ENCODE measurements at places on chromosomes 12 and 14.

DNA sequence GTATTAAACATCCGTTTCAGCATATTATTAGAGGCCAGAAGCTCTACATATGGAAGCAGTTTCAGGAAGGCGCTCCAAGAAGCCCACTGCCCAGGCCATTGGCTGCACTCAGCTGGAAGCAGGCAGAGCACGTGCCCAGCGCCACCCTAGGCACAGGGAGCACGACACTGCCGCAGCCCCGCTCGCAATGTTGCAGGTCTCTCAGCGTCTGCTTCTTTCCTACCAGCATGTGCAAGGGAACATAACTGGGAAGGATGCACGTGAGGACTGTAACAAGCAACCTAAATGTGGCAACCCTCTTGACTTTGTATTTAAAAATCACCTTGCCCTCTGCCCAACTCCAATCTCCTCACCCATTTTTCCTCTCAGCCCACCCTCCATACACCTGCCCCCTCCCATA, 3.5 kb downstream of the TMEM132D start:
- no peak for DNase-seq

- peak; percentile 19 for DNase-seq
Observed at GRCh38 chr14:63922696-63923421, 70.1 kb downstream of the SYNE2 start.

DNA sequence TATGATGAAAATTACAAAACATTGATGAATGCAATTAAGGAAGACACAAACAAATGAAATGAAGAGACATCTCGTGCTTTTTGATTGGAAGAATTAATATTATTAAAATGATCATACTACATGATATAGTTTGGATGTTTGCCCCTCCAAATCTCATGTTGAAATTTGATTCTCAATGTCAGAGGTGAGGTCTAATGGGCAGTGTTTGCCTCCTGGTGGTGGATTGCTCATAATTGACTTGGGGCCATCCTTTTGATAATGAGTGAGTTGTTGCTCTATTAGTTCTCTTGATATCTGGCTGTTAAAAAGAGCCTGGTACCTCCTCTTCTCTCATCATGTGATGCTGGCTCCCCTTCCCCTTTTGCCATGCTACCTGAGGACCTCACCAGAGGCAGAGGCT, 56.7 kb downstream of the CD163L1 start:
- no peak for DNase-seq

DNA sequence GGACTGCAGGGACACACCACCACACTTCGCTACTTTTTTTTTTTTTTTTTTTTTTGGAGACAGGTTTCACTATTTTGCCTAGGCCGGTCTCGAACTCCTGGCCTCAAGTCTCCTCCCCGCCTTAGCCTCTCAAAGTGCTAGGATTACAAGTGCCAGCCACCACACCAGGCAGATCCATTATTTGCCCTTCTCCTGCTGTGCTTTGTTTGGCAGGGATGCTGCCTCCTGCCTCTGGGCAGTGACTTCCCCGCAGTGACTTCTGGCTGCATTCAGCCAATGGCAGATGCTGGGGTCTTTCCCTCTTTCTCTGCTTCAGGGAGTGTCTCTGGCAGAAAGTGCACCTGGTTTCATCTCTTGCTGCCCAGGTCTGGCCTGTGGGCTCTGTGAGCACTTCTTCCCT, 6.7 kb upstream of the MORN3 start:
- DNase-seq: no peak

GRCh38 chr12:62758216-62758615, 176.7 kb downstream of the PPM1H start:
- peak; percentile 24 for DNase-seq

GRCh38 chr12:10717410-10717809, 5.7 kb downstream of the YBX3 start:
- DNase-seq: no peak

GRCh38 chr14:71752111-71752738, 180.0 kb upstream of the RGS6 start:
- DNase-seq: no peak

DNA sequence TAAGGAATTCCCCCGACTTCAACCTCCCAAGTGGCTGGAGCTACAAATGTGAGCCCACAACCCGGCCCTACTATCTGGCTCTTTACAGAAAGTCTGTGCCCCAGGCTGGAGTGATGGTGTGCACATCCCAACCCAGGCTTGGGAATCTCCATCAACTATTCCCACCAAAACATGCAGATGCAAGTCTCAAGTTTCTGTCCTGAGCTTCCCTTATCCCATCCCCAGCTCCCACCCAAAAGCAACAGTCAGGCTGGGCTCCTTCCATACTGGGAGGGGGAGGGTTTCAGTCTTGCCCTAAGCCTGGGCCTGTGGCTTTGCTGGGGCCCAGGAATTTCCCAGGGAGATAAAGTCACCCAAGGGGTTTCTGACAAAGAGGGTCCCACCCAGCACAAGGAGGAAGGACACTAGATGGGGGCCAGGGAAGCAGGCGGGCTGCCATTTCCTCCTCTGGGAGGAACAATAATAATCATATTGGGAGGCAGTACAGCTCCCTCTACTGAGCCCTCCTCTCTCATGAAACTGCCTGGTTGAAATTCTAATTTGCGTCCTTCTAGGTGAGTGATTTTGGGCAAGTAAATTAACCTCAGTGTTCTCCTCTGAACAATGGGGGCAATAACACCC, 8.0 kb downstream of the SLC8B1 start:
- DNase-seq: no peak

- no peak for DNase-seq
Observed at GRCh38 chr12:47488888-47489287, 216.9 kb downstream of the RPAP3 start.

GRCh38 chr12:71772735-71773134, 18.1 kb downstream of the RAB21 start:
- DNase-seq: no peak

DNA sequence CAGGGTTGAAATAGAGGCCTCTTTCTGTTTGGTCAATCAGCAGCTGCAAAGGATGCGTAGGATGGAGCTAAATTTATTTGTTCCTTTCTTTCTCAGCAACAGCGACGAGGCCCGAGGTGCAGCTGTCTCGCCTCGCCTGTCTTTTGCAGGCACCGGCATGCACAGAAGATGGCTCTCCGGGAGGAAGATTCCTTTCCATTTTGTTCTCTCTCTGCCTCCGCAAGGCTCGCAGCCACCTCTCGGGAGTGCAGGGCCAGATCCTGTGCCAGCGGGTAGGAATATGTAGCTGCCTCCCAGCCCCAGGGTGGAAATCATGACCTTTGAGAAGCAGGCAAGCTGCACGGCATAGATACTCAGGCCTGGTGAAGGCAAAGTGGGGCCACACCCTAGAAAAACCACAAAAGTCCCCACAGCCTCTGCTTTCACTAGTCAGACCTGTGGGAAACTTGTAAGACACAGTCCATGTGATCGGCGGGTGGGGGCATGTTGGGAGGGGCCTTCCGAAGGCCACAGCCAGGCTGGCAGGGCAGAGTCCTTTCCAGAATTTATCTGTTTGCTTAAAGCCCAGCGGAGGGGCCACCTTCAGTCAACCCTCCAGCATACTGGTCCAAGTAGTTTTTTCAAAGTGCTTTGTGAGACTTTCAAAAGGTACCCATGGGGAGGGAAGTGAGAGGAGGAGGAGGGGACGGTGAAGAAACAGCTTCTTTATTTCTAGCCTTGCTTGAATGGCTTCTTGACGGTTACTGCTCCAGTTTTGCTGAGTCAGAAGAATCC, at the start of gene MAP1LC3B2:
MAP1LC3B2 (plus strand) TSS at position 220 of the 774 bp plus-strand sequence. CDS start 16,562 bp downstream, outside the sequence.
- no peak for DNase-seq

GRCh38 chr12:6752167-6752920, 597 bp downstream of the MLF2 start:
- no peak for DNase-seq

DNA sequence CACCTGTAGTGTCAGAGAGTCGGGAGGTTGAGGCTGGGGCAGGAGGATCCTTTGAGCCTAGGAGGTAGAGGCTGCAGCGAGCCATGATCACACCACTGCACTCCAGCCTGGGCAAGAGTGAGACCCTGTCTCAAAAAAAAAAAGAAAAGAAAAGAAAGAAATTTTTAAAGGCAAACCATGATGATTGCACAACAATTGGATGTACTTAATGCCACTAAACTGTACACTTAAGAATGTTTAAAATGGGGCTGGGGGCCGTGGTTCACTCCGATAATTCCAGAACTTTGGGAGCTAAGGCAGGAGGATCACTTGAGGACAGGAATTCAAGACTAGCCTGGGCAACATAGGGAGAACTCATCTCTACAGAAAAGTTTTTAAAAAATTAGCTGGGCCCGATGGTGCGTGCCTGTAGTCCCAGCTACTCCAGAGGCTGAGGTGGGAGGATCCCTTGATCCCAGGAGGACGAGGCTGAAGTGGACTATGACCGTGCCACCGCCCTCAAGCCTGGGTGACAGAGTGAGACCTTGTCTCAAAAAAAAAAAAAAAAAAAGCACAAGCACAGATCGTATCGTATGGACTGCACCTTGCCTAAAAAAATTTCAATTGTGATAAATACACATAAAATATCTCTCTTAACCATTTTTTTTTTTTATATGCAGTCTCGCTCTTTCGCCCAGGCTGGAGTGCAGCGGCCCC, 32.7 kb downstream of the JAG2 start:
- DNase-seq: no peak

GRCh38 chr12:118374909-118375308, 1.4 kb upstream of the SUDS3 start:
- DNase-seq: no peak

- no peak for DNase-seq
Observed at GRCh38 chr12:53481939-53482586, 17.2 kb downstream of the MAP3K12 start.

DNA sequence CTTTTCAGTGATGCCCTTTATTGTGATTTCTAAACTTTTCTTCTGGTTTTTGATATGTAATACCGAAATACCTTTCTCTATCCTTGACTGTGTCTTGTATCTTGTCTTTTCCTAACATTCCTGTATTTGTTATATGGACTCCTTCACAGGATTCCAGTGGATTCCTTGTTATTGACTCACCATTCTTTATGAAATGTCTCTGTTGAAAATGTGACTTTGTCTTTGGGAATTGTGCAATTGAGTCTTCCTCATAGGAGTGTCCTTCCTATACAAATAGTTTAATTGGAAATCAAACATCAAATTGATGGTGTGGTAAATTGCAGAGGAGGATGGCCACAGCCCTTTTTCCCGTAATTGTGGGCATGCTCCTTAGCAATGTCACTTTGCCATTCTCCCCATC, 296.6 kb upstream of the KITLG start:
- DNase-seq: no peak

- no peak for DNase-seq
Observed at GRCh38 chr14:22547313-22547947, 41.6 kb downstream of the DAD1 start.

DNA sequence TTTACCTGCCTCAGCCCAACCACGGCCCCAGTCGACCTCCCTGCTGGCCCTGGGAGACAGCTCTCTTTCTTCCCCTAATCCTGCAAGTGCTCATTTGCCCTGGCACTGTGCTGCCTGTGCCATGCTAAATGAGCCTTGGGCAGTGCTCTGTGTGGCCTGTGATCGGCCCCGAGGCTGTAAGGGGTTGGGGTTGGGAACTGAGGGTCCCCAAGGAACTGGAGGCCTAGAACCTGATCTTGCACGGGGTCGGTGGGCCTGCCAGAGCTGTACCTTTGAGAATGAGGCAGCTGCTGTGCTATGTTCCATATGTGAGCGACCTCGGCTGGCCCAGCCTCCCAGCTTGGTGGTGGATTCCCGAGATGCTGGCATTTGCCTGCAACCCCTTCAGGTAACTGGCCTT, 2.8 kb downstream of the RNF31 start:
- DNase-seq: no peak

GRCh38 chr12:14356147-14356546, 9.3 kb upstream of the ATF7IP start:
- no peak for DNase-seq

- no peak for DNase-seq
Observed at GRCh38 chr12:12023456-12023855, 47.3 kb upstream of the BCL2L14 start.

DNA sequence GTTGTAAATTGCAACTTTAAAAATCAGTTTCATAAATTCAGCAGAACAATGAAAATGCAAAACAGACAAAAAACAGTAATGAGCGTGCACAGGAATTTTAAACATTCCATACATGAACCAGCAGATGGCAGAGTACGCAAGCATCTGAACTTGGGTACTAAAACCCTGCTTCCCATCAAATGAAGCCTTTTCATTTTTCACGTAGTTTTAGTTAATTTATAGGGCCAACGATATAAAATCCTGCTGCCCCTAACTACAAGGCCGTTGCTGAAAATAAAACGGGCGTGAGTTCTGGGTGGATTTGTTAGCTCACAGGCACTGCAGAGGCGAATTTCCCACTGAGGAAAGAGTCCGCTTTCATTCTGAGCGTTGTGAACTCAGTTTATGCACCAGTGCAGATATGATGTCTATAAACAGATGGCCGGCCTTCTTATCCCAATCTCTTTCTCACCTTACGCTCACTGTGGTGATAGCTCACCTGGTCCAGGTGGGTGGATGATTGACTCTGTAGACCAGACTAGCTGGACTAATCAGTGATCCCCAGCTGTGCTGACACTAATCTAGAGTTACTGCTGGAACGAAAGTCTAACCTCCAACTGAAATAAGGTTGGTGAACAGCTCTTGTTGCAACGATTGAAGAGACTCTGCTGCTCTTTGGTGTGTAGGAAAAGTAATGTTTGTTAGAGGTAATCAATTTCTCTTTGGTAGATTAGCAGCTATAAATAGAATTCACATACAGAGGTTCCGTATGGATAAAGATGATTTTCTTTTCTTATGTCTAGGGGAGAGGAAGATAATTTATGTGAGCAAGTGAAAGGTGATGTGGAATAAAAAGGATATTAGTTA, 89.2 kb downstream of the PDZRN4 start:
- peak; percentile 8 for DNase-seq

DNA sequence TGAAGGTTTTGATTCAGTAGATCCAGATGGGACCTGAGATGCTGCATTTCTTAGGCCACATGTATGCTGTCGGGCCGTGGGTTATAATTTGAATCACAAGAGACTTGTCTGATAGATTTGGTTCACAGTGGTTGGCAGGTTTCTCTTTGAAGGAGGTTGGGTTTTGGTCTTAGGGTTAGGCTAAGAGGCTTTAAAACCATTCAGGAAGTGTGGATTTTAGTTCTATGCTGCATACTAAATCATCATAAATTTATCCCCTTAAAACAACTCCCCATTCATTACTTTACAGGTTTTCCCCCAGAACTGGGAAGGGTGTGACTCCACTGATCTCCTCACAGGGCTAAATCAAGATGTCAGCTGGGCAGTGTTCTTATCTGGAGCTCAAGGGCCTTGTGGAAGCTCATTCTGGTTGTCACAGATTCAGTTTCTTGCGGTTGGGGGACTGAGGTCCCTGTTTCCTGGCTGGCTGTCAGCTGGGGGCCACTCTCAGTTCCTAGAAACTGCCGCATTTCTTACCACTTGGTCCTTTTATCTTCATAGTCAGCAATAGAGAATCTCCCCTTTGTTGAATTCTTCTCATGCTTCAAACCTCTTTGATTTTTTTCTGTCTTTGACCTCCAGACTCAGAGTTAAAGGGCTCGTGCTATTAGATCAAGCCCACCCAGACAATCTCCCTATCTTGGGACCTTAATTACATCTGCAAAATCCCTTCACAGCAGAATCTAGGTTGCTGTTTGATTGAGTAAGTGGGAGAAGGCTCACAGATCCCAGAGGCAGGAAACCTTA, 20.6 kb upstream of the PCNX1 start:
- no peak for DNase-seq

Measured in non-pigmented ciliary epithelial cell (primary cell).